Prostate gland (tissue), 2 donors: ENCODE measurements at places on chromosomes 16 and 17.

- no peak for DNase-seq
Measured at GRCh38 chr16:74738113-74738541, 36.5 kb downstream of the FA2H start.

DNA sequence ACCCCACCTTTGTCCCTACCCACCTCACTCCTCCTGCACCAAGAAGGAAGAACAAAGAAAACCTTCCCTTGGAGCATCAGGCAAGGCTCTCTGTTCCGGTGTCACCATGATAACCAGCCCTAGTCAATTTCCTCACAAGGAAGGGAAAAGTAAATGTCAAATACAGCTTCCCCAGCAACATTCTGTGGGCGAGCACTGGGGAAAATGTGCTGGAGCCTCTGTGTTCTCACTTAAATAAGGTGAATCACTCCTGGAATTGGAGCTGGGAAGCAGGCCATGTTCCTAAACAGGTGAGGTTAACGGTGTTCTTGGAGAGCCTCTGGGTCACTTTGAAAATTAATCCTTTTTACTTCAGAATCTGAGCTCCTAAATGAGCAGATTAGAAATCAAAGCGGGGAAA, 427.9 kb upstream of the ERCC4 start:
- no peak for DNase-seq

- no peak for DNase-seq
Measured at GRCh38 chr16:75216127-75216526, 2.7 kb upstream of the CTRB1 start.

GRCh38 chr17:81978524-81979298, 1.3 kb downstream of the ASPSCR1 start:
- no peak for DNase-seq

GRCh38 chr16:67928561-67929364, 2.9 kb downstream of the CTRL start:
- DNase-seq = peak; percentile 62

GRCh38 chr16:88883117-88883895, 16.8 kb upstream of the PABPN1L start:
- DNase-seq = no peak

- DNase-seq = no peak
Measured at GRCh38 chr17:7579001-7579833, at the start of gene CD68. TSS of gene CD68 (plus strand) at chr17:7579638. CDS start at chr17:7579678, 40 bp downstream.

GRCh38 chr16:26993963-26994362, 72.8 kb upstream of the C16orf82 start:
- DNase-seq = no peak

GRCh38 chr16:57379579-57379978, 7.3 kb downstream of the CX3CL1 start:
- DNase-seq = no peak

GRCh38 chr17:71677439-71677838, 443.4 kb upstream of the SOX9 start:
- no peak for DNase-seq

GRCh38 chr16:2936436-2937011, 24.8 kb downstream of the FLYWCH1 start:
- DNase-seq = no peak

DNA sequence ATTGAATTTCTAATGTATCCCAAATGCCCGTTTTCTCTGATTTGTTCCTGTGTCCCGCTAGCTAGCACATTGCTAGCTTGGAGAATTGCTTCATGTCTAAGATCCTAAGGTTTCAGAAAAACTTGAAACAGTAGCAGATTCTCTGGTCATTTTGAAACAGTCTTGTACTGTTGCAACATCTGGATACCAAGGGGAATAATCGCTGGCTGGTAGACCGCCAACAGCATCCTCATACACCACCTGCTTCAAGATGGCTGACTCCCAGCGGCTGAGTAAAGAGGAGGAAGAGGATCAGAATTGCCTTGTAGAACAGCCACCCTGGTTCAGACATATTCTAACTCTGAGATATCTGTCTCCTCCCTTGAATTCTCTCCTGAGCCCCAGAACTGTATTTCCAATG, 226.7 kb upstream of the ELAC2 start:
- DNase-seq = no peak

DNA sequence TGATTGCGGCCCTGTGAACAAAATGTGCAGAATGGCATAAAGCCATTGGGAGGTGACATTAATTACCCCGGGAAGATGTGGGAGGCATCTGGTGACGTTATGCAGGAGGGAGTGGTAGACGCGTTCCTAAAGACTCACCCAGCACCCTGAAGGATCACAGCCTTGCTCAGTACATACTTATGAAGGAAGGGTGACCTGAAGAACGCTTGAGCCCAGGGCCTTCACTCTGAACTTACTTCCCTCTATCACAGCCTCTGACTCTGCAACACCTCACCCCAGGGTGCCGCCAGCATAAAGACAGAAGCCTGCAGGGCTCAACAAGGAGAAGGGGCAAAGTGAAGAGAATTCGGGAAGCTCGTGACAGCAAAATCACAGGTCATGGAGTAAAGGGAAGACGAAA, 9.4 kb downstream of the MFSD6L start:
- no peak for DNase-seq

GRCh38 chr16:50666658-50667496, 14.2 kb downstream of the SNX20 start:
- DNase-seq = no peak

DNA sequence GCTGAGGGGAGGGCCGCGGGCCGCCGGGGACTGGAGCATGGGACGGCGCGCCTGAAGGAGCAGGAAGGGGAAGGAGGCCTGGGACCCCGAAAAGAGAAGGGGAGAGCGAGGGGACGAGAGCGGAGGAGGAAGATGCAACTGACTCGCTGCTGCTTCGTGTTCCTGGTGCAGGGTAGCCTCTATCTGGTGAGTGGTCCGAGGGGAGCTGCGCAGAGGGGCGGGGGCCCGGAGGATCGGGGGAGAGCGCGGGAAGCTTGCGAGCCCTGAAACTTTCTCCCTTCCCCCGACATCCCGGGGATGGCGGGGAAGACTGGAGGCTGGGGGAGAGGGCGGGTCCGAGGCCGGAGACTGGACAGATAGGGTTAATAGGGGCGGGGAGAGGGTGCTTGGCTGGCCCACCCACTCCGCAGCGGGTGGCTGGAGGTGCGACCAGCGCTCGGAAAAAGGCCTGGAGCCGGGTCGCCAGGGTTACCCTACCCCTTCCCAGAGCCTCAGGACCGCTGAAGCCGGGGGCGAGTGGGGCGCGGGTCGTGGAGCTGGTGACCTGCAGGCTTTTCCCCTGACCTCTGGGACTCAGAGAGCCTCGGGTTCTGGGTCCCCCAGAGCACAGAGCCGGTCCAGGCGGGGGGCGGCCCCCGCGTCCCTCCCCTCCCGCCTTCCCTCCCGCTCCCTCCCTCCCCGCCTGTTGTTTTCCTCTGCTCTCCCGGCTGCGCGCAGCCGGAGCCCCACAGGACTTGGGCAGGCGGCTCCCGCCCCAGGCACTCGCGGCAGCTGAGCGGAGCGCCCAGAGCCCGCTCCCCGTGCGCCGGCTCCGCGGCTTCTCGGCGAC, 631 bp downstream of the NXPH3 start:
- no peak for DNase-seq

- peak; percentile 76 for DNase-seq
Measured at GRCh38 chr17:17356149-17356930, 53.2 kb downstream of the NT5M start.

DNA sequence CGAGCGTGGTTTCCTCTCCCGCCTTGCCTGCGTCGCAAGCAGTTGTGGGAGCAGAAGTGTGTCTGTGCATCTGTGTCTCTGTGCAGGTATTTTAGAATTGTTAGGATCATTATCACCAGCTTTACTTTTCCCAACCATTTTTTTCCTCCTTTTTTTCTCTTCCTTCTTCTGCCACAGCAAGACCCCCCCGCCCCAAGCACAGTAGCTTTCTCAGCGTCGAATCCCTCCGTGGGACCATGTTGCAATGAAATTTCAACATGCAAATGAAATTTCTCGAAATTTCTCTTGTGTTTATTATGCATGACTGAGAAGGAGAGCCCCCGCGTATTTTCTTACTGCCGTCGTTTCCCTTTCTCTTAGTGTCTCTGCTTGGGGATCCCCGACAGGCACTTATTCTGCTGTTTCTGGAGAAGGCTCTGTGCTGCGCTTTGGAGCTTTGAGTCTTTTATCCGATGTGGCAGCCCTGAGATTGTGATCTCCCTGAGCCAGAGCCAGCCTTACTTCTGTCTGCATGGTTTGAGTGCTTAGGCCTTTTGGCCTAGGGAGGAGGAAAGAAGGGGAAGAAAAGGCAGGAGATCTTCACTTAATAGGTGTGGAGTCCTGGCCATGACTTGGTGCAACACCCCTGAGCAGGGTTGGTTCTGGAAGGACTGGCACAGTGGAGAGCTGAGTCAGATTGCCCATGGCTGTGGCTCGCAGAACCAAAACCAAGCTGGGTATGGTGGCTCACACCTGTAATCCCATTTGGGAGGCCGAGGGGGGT, 5.0 kb downstream of the ARMC7 start:
- no peak for DNase-seq

DNA sequence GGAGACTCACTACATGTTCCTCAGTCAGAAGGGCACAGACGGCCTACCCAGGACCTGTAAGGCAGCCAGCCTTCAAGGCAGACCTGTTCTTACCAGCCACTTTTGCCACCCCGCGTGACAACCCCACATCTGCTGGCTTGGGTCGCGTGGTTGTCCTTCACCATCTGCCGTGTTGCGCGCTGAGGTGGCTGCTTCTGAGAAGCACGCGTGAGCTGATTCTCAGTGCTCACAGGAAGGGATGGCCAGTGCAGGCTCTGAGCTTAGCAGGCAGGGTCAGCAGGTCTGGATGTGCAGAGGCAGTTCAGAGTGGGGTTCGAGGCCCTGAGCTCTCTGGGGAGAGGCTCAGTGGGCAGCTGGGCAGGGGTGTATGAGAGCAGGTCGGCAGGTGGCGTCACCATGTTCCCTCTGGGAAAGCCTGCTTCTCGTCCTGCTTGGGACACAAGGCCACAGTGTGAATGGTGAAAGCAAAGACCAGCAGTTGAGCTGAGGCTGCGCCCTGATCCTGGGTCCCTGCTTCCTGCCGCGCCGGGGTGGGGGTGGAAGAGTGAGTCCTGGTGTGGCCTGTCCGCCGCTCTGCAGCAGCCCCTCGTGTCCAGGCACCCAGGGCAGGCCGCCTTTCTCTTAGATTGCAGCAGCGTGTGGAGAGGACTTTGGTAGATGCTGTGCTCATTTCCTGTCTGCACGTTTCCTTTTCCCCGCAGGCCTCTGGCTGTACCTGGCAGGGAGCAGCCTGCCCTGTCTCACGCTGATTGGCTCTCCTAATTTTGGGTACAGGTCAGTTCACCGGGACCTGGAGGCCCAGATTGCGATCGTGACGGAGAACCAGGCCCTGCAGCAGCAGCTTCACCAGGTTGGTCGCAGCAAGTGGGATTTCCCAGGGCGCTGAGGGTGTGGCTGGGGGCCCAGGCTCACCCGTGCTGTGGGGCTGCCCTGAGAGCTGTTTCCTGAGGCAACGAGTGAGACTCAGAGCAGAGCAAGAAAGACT, 36.0 kb downstream of the PGS1 start:
- no peak for DNase-seq

DNA sequence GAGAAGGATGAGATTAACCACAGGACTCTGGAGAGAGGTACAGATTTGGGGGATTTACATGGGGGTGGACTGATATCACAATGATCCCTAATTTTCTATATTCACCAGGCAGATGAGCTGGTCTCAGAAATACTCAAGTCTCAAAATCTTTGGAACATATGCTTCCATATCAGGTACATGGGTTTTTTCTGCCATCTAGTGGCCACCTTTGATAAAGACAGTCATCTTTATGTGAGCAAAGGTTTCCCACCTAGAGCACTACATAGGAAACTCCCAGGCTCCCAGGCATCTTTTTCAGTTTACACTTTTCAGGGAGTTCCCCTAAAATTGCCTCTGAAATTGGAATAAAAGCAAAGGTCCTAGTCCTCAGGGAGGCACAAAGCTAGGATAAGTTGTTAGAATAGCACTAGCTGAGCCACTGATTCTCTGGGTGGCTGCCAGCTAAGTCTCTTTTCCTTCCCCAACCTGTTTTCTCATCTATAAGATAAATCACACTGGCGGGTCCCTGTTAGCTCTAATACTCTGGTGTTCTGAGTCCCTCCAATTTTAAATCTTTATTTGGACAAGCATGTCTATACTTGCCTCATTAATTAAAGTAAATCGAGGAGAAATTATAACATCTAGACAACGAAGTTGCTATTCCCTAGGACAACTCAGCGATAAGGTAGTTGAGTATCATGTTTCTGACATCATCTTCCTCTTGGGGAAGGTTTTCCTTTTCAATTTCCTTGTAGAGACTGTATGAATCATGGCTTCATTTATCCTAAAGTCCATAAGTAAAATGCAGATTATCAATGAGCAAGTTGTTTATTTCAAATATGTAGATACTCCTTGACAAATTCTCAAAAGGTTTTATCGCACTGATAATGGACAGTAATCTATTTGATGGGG, 19.0 kb upstream of the MON1B start:
- peak; percentile 63 for DNase-seq

GRCh38 chr17:66727634-66728570, 107.0 kb upstream of the CACNG5 start:
- peak; percentile 58 for DNase-seq

- no peak for DNase-seq
Measured at GRCh38 chr17:4951486-4951885, 567 bp downstream of the ENO3 start.

- DNase-seq = no peak
Measured at GRCh38 chr17:28765038-28765437, 21.2 kb downstream of the TRAF4 start.

DNA sequence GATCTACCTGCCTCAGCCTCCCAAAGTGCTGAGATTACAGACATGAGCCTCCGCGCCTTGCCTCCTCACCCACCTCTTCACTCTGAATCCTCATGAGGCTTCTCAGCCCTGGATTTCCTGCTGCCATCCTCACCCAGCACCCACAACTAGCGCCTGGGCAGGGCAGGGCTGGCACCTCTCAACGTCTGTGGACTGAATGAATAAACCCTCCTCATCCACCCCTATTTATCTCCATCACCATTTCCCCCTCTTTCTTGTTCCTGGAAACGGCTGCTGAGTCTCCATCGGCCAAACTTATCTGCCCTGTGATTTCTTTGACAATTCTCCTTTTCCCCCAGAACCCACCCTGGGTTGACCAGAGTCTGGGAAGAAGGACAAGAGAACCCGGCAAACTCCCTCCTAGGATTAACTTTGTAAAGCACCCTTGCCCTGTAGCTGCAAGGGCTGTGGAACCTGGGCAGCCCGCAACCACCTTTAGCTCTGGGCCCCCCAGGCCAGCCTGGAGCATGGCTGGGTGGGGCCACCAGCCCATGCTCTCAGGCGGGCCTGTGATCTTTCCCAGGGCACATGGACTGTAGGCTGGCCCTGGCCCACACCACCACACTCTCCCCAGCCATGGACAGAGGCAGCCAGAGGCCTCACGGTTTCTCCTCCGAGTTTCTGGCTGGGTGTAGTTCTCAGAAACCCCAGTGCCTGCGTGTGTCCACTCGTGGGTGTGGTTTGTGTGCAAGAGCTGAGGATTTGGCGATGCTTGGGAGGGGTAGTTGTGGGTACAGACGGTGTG, 2.4 kb downstream of the SPN start:
- DNase-seq = no peak

GRCh38 chr17:79919164-79919585, 79.9 kb upstream of the CBX4 start:
- peak; percentile 89 for DNase-seq

GRCh38 chr17:64368277-64368676, 22.4 kb downstream of the PECAM1 start:
- no peak for DNase-seq
